Hepatocyte (in vitro differentiated cells): ENCODE measurements at places on chromosomes 1 and 21.
A peak's percentile ranks its signal among the peaks of the same experiment; 100 is the strongest.

- peak; percentile 73 for DNase-seq
These were observed 4.7 kb downstream of the TNN start for GRCh38 chr1:175072099-175072951.

GRCh38 chr1:182700351-182700709, 15.9 kb upstream of the RGS8 start:
- DNase-seq: no peak

GRCh38 chr1:76865696-76866286, 1.5 kb upstream of the ST6GALNAC5 start:
- no peak for DNase-seq

- no peak for DNase-seq
These were observed 16.0 kb downstream of the OR2T11 start for GRCh38 chr1:248618878-248619277.

DNA sequence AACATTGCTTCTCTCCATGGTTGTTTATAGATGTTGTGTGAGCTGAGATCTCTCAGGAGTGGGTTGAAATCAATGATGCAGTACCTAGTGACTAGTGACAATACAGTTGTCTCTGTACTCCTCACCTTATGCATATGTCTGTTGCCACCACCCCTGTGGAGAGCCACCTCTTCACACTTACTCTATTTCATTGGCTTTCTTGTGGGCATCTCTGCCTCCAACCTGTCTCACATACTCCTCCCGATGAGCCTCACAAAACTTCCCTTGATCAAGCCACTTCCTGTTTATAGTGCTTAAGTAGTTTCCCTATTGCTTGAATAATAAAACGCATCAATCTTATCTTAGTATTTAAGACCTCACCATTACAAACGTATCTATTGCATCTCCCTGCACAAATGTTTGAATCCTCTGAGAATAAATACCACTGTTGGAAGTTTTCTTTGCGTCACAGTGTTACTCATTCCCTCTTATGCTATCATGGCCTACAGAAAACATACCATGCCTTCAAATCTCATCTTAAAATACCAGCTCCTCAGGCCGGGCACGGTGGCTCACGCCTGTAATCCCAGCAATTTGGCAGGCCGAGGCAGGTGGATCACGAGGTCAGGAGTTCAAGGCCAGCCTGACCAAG, 54.7 kb upstream of the GREM2 start:
- DNase-seq: no peak

GRCh38 chr1:155205969-155206593, 1.6 kb downstream of the THBS3 start:
- no peak for DNase-seq

DNA sequence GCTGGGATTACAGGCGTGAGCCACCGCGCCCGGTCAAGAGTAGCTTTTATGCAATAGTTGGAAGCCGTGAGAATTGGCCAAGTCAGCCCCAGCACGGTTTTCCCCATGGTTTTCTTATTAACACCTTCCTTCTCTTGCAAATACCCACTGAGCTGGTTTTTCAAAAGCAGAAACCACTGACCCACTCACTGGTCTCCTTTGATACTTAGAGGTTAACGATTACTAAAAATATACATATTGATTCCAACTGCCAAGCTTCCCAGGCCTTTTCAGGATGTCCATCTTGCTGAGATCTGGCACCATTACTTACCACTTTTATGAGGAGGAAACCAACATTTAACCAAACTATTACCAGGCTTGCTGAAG, 25.9 kb upstream of the TARDBP start:
- DNase-seq: no peak

DNA sequence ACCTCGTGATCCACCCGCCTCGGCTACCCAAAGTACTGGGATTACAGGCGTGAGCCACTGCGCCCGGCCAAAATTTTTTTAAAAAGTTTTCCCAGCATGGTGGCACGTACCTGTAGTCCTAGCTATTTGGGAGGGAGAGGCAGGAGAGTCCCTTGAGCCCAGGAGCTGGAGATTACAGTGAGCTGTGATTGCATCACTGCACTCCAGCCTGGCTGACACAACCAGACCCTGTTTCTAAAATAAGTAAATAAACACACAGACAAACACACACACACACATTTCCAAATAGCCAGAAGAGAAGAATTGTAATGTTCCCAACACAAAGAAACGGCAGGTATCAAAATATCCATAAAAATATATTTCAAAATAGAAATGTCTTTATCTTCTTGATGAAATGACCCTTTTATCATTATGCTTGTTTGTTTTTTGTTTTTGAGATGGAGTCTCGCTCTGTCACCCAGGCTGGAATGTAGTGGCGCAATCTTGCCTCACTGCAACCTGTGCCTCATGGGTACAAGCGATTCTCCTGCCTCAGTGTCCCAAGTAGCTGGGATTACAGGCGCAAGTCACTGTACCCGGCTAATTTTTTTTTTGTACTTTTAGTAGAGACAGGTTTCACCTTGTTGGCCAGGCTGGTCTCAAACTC, 9.3 kb downstream of the HES2 start:
- no peak for DNase-seq
